ENCODE measurements at places on chromosomes 5 and 9.

- no peak for DNase-seq
Measured at GRCh38 chr9:80285326-80285725, 713.6 kb downstream of the TLE4 start.

DNA sequence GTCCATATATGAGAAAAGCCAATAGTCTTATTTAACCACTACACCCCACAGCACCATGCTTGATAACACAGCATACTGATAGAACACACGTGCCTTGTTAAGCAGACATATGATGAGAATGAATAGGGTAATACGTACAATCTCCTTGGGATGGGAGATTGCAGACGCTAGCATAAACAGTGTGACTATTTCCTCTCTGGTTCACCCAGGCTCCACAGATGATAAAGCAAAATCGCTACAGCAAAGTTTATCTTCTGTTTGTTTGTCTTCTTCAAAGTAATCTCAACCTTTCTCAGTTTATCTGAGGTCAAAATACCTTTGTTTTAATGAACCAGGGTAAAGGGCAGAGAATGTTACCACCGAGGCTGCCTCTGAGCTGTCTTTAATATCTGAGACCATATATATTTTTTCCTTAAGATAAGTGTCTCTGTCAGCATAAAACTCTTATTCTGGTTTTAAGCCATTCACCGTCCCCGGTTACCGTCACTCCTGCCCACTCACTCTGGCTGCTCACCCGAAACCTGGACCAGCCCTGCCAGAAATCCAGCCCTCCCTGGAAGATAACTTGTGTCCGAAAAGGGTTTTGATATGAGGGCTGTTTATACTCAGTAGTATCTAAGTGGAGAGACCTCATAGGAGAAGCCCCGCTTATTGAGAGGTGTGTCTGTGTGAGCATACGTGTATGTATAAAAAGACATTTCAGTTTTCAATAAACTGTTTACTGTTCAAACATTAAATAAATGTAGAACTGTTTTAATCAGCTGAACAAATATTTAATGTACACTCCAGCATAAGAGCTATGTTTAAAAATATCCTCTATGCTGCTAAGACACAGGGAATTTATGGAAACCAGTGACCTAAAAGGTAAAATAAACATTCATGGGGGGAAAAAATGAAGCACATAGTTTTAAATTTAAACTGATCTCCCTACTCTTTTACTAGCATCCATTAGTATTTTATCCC lies 465.4 kb downstream of the RASEF start:
- DNase-seq = no peak

GRCh38 chr5:74316064-74316603 lies 324.4 kb downstream of the ENC1 start:
- no peak for DNase-seq

DNA sequence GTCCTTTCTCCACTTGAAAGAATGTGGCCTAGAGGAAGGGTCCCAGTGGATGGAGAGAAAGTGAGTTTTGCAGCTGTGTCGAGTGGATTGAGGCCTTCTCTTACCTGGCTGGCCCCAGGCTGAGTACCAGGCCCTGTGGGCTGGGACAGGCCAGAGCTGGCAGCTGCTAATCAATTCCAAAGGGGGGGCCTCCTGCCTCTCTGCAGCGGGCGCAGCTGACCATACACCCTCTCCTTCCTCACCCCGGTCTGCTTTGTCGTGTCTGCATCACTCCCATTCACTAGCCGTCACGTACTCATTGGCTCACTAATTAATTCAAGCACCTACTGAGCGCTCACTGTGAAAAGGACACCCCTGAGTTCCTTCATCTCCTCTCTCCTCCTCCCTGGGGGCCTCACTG lies 58.4 kb upstream of the PITX1 start:
- DNase-seq = no peak

All from effector CD8-positive, alpha-beta T cell (primary cell).